ENCODE measurements at places on chromosomes 7 and 10. TPM values are rescaled to one million over a fixed set of nuclear protein-coding genes. Genes with fewer than 3 reads are reported as not detected.
A peak's percentile ranks its signal among the peaks of the same experiment; 100 is the strongest.

The TECPR1 gene
- total RNA-seq: 14.4 TPM

GRCh38 chr7:2107386-2108070 is 125.2 kb downstream of the MAD1L1 start:
- peak; percentile 70 for DNase-seq

DNA sequence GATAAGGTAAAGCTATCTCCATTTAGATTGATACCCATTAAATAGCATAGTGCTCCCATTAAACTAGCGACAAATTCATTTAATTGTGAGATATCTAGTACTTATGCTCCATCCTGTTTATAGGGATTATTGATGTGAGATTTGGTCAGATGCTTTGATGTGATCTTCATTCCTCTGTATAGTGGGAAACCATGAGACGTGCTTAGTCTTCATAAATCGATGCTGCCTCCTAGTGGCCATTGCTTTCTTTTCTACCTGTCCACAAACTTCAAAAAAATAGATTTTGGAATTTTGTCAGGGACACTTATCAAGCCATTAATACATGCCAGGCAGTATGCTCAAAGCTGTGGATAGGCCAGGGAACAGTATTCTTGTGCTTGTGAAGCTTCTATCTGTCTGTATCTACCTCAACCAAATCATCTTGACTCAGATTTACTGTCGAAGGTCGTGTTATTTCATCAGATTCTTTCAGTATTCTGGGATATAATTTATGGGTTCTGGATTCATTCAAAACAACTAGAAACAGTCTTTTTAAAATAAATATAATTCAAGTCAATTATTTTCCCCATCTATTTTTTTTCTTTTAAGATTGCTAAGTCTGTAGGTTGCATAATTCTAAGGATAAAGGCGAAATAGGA is 12.0 kb downstream of the LSM8 start:
- DNase-seq: peak; percentile 66

- DNase-seq: peak; percentile 99
These were observed 167.5 kb upstream of the HABP2 start for GRCh38 chr10:113385021-113385999.

- DNase-seq: no peak
These were observed 162.1 kb downstream of the TCF7L2 start for GRCh38 chr10:113111900-113112853.

DNA sequence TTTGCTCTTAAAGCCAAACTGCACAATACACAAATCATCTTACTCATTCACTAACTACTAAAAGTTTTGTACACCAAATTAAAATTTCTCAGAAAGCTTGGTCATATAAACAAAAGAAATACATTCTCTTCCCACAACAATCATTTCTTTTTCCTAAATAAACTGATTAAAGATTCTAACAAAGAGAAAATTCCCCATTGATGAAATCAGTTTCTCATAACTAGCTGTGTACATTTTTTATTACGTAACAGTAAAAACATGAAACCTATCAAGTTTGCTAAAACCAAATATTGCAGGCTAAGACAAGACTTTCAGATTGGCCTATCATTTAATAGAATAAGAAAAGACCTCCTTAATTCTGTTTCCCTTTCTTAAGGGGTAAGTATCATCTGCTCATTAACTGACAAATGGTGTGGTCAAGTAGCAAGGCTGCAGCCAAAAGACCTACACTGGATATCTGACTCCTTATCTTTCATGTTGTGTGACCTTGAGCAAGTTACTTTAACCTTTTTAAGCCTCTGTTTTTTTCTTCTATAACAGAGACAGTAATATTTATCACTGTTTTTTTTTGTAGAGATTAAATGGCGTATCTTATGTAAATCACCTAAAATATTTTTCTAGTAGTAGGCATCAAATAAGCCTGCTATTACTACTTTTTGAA is 22.4 kb downstream of the NAMPT start:
- DNase-seq: no peak

Measured in muscle of leg (tissue), 16 donors.